ENCODE measurements at places on chromosomes 1 and 21. TPM values are rescaled to one million over a fixed set of nuclear protein-coding genes. Genes with fewer than 3 reads are reported as not detected.

- no peak for DNase-seq
Measured at GRCh38 chr1:160739098-160739511, at the start of gene SLAMF7. Gene SLAMF7, plus strand, starts transcription at chr1:160739247. Its CDS starts 55 bp downstream, at chr1:160739302.

The OR2G6 gene
- polyA plus RNA-seq, result not detected

GRCh38 chr1:157161901-157162300, 23.7 kb upstream of the ETV3 start:
- no peak for DNase-seq

The FCER1G gene
- polyA plus RNA-seq, result 13.9 TPM

The RIIAD1 gene
- polyA plus RNA-seq, result not detected

DNA sequence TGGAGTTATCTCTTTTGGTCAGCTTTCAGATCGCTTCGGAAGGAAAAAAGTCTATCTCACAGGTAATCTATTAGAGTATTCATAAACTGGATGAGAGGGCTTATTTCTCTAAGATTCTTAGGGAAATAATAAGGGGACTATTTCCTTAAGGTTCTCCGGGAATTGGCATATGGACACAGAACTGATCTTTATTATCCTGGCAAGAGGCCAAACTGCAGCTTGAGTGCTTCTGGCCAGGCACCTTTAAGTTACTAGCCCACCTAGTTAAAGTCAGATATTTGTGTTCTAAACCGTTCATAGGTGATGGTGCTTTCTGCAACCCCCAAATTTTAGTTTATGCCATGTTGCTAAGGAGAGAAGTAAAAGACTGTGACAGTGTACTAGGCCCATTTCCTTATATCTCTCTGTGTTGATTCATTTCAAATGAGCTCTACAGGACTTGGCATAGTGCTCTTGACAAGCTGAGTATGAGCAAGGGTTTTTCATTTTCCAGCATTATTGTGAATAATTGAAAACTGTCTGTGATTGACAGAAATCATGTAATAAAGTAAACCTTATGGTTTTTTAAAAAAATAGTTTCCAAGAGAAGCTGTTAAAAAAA, 43.4 kb downstream of the SLC22A15 start:
- DNase-seq, result no peak

- DNase-seq, result no peak
Measured at GRCh38 chr1:234708700-234709395, 98.9 kb upstream of the IRF2BP2 start.

The SH2D5 gene
- polyA plus RNA-seq, result 1.7 TPM

The SYT2 gene
- 3.4 TPM for polyA plus RNA-seq

- no peak for DNase-seq
Measured at GRCh38 chr1:225712391-225712790, 59.5 kb upstream of the ENAH start.

The KRTCAP2 gene
- polyA plus RNA-seq, result 146 TPM

The OR6K3 gene
- not detected for polyA plus RNA-seq

GRCh38 chr21:33021150-33021549, 4.6 kb upstream of the OLIG2 start:
- no peak for DNase-seq

DNA sequence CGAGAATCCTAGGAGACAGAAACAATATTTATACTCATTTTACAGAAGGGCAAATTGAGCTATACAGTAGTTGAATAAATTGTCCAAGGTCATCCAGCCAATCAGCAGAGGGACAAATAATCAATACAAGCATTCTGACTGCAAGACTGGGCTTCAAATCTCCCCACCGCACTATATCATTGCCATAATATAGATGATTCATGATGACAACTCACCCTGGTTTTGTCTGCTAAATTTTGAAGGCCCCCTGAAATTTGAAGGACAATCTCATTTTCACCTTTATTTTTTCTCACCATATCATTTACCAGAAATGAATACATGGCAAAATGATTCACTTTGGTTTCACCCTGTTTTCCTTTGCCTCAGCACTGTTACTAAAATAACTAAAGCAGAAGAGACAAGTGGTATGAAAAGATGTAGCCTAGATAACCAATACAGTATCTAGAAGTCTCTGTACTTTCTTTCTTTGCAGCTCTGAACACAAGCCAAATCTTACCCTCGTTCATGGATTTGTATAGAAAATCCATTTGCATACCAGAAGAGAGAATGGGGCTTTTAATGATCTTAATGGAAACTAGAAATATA, 292.5 kb downstream of the TTLL7 start:
- DNase-seq, result no peak

GRCh38 chr1:29145739-29146437, 22.2 kb upstream of the TMEM200B start:
- DNase-seq, result no peak

DNA sequence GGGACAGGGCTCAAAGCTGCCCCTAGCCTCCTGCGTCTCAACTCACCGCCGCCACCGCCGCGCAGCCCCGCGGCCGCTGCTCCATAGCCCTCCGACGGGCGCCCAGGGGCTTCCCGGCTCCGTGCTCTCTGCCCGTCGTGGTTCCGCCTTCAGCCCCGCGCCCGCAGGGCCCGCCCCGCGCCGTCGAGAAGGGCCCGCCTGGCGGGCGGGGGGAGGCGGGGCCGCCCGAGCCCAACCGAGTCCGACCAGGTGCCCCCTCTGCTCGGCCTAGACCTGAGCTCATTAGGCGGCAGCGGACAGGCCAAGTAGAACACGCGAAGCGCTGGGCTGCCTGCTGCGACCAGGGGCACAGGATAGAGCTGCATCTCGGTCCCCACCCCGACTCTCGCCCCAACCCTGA, at the start of gene TNFRSF25:
TNFRSF25 (minus strand) TSS at position 151 of the 400 bp plus-strand sequence; CDS start at position 85, 66 bp downstream.
- DNase-seq, result no peak

DNA sequence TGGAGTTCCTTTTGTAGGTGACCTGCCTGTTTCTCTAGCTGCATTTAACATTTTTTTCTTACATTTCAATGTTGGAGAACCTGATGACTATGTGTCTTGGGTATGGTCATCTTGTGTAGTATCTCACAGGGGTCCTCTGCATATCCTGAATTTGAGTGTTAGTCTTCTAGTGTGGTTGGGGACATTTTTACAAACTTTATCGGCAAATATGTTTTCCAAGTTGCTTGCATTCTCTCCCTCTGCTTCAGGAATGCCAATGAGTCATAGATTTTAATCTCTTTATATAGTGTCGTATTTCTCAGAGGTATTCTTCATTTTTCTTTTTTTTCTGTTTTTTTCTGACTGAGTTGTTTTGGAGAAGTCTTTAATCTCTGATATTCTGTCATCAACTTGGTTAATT, 684.0 kb downstream of the NCAM2 start:
- DNase-seq, result no peak

The CACNA1S gene
- 0.76 TPM for polyA plus RNA-seq
